ENCODE measurements at places on chromosomes 2 and 18.

GRCh38 chr18:74226666-74227065, 65.1 kb downstream of the CYB5A start:
- no peak for DNase-seq

GRCh38 chr18:63817441-63818051, 42.3 kb downstream of the SERPINB7 start:
- DNase-seq = no peak

- no peak for DNase-seq
These were observed 258.3 kb downstream of the SETBP1 start for GRCh38 chr18:44938720-44939665.

- no peak for DNase-seq
These were observed 51.4 kb downstream of the TTC32 start for GRCh38 chr2:19850056-19851050.

- no peak for DNase-seq
These were observed 7.4 kb downstream of the COPS9 start for GRCh38 chr2:240128608-240129145.

DNA sequence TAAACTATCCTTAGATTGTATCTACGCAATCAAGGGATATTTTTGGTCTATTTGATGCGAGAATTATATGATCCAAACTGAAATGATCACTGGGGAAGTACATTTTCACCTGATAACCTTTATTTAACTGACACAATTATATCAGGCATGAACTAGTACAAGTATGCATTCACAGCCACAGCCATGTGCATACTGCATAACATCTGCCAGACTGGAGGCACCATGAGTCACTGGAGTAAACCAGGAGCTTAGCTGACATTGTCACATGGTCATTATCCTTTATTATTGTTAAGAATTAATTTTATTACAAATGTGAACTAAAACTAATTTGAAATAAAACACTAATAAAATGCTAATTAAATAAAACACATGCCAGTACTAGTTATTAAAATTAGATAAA, 1127.1 kb downstream of the DPP10 start:
- no peak for DNase-seq
